ENCODE measurements at places on chromosomes 4 and X.

DNA sequence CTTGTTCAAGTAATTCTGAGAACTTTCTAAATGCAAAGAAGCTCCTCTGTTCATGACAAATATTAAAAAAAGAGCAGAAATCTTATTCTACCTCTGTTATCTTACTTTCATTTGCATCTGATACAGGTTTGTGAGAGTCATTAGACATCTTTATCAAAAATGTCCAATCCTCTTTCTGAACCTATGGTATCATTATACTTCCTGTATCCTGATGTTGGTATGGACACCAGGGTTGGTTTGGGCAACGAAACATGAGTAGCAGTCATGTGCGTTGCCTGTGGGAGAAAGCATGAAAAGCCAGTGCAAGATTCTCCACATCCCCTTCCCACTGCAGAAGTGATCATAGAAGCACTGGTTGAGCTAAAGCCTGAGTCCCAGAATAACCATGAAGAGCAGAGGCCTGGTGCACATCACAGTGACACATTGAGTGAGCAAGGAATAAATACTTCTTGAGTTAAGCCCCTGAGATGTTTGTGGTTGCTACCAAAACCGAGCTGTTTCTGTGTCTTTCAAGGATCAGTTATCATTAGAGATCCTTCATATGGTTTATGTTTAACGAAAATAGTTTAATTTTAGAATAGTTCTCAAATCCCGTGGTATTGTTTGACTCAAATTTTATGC lies 197.2 kb downstream of the BANK1 start:
- no peak for DNase-seq

DNA sequence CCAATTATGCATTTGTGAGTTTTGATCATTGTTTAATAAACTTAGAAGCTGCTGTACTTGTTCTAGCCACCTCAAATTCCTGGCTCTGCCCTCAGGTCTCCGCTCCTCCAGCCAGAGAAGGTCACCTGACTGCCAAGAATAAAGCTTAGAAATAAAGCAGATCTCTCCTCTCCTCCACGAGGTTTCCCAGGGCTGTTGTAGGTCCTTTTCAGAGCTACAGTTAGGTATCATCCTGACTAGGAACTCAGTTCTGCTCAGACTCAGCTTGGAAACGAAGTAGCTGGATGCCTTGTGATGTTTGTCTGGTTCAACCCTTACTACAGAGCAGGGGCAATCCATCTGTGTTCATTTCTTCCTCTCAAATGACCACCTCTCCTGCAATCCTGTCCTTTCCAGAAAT lies 79.1 kb upstream of the RAPGEF2 start:
- DNase-seq = no peak

DNA sequence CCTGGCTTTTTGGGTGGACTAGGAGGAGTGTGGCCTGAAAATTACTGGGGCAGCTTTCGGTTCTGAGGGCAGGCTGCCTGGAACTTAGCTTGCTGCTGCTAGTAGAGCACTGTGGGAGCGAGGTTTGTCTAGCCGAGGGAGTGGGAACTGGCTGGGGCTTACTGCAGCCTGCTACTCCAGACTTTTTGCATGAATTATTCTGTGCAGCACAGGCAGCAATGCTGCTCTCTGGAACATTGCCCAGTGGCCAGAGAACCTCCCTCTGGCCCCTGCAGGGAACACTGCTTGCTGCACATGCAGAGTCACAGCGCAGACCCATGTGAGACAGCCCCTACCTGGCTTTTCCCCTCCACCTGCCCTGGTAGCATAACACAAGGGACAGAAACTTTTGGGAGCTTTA lies 263.9 kb upstream of the SLITRK2 start:
- no peak for DNase-seq

- DNase-seq = no peak
These were observed 14.5 kb upstream of the FGG start for GRCh38 chr4:154626793-154627484.

- no peak for DNase-seq
These were observed 31.4 kb downstream of the FREM3 start for GRCh38 chr4:143668930-143669552.

- no peak for DNase-seq
These were observed 11.6 kb upstream of the BMP2K start for GRCh38 chr4:78764498-78764961.

DNA sequence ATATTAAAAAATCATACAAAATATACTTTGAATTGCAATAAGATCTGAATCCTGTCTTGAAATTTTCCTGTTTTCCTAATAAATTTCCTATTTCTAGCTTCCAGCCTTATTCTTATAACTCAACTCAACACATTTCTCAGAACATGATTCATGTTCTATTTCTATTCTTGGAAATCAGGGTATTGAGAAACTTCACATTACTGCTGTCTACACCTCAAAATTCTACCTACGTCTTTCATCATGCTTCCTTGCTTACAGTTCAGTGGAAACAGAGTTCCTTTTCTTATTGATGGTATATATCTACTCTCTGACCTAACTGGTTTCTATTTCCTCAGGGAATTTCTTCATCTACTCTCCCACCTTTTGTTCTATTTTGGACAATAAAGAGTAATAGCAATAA lies 2139.0 kb downstream of the ARAP2 start:
- no peak for DNase-seq

DNA sequence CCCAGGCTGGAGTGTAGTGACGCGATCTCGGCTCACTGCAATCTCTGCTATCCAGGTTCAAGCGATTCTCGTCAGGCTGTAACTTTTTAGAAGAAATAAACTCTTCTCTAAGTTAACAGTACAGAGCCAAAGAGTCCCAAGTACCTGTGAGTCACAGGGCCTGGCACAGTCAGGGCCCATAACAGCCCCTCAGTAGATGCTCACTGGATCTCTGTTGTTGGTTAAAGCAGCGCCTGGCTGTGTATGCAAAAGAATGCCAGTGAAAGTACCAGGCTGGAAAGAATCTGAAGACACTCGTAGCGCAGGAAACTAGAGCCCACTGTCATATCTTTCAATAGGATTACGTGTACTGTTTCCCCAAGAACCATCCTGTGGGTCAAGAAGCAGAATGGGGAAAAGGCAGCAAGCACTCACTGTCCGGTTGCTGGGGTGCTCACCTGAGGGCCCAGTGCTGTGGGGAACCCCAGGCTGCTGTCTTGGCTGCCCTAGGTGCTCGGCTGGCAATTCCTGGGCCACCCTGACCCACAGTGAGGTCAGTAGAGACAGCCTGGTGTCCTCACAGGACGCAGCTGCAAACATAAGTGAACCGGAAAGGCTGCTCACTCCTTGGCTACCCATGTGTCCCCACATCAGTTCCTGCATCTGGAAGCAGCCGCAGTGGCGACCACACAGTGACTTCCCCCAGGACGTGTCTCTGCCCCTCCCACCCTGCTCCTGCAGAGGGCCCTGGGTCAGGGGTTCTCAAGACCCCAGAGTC lies 3.1 kb upstream of the SLBP start:
- DNase-seq = no peak
